ENCODE measurements at places on chromosomes 1 and 21.

DNA sequence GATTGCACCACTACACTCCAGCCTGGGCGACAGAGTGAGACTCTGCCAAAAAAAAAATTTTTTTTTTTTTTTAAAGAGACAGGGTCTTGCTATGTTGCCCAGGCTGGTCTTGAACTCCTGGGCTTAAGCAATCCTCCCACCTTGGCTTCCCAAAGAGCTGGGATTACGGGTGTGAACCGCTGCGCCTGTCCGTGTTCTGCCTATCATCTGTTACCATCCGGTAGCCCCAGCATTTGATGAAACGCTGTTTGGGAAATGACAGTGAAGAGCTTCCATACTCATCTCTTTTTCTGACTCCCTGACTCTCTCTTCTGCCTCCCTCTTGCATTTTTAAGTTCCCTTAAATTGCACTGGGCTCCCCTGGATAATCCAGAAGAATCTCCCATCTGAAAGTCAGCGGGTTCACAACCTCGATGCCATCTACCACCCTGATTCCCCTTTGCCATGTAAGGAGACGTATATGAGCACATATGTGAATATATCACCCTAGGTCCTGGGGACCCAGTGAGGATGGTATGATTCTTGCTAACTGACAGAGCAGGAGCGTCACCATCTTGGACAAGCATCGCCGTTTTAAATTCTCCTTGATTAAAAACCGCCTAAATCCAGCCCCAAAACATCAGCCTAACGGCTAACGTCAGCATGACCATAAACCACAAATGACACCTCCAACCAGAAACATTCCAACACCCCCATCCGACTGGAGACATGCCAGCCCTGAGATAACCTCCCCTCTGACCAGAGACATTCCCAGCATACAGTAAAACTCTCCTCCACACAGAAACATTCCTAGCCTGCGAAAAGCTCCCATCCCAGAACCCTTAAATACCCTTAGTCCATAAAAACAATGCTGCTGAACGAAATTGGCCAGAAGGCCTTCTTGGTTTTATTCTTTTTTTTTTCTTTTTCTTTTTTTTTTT, 12.4 kb downstream of the TNFRSF8 start:
- peak; percentile 84 for DNase-seq

DNA sequence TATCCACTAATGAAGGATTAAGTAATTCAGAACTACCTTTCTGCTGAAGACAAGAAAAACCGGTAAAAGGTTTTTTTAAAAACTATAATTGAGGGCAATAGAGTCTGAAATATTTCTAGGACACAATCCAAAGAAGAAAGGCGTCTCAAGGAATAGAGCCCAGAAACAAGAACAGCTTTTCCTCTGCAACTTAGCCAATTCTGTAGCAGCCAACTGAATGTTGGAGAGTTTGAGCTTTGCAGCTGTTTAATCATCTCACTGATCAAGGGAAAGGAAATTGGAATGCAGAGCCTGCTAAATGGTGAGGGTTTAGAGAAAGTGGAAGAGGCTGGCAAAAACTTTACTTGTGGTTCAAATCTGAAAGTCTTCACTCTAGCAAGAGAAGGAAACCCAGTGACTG, 818.9 kb downstream of the KCNT2 start:
- no peak for DNase-seq

- DNase-seq = no peak
Observed at GRCh38 chr1:165298203-165298820, 58.2 kb downstream of the LMX1A start.

- DNase-seq = no peak
Observed at GRCh38 chr1:85240174-85240601, 19.3 kb downstream of the C1orf52 start.

DNA sequence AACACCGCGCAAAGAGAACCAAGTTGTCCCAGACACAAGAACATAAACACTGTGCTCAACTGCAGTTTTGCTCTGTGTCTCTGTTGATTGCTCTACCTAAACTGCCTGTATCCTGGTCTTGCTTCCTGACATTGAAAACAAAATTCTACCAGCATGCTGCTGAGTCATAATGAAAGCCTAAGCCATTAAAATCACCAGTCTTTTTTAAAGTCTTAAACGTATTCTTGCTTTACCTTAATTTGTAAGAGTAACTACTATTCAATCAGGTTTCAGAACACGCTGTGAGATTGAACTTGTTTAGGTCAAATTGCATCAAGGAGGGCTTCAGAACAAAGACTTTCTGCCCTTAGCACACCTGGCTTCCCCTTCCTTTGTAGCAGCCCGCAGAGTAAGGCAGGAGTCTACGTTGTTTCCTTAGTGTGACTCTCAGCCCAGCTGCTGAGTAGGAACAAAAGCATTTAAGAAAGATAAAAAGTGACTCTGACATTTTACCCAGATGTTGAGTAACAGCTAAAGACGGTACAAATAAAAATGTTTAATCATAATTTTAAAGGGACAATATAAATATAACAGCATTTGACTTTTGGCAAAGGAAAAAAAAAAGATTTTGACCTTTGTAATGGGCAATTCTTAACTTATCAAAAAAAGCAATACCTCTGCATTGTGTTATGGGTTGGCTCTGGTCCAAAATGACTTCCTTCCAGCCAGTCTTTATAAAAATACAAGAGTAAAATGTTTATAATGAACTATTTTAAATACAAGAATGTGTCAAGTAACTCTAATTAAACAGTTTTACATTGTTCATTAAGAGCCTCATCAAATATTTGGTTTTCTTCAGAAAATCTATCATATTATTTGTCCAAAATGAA, 186.9 kb upstream of the ADGRL4 start:
- DNase-seq = no peak

- no peak for DNase-seq
Observed at GRCh38 chr21:30616125-30616524, at the start of gene KRTAP20-1. Gene KRTAP20-1 (plus strand): TSS chr21:30616425. CDS start chr21:30616455, 30 bp downstream.

DNA sequence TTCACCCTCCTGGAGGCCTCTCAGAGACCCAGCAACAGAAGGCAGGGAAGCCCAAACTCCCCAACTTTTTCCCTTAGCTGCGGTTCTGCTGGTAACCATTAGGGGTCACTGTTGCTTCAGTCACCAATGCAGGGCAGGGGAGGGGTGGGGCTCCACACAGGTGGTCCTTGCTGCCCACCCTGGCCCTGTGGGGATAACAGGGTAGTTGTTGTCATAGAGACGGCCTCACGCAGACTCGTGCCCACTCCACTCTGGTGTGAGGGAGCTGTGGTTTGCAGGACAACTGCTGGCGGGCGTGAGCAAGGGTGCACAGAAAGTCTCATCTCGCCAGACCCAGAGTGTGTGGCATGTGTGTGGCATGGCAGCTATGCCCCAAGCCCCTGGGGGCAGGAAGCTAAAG, 19.9 kb downstream of the INSRR start:
- DNase-seq = no peak

DNA sequence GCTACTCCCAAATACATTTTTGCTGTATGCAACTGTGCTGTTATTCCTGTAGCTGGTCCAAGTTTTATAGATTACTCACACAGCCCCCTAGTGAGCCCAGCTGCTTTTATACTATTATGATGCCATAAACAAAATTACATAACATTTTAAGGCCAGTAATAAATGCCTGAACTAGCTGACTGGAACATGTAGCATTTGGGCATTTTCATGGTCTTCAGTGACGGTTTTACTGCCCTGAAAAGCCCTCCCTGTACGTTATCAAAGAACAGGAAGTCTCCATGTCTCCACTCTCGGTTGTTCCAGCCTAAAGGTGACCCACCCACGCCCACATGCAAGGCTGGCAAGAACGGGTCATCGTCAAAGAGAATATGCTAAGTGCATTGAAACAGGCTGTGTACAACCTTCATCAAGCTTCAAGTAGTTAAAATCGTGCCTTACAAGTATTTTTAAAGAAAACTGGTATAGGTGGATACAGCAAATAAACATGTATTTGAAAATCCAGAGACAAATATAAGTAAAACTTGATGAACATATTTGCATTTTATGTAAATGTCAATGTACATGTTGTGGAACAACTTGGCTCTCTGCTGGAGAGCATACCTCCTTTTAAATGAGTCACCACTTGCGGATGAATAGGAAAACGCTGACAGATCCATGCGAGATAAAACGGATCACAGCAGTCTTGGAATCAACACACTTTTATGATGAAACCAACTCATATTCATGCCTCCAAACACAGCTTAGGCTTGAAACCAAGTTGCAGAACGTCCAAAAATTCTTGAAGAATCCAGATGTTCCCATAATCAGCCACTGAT, 520.5 kb downstream of the SMYD3 start:
- DNase-seq = peak; percentile 75

GRCh38 chr1:4018466-4019146, 118.5 kb upstream of the C1orf174 start:
- DNase-seq = peak; percentile 30

GRCh38 chr1:200886594-200886993, 8.1 kb upstream of the INAVA start:
- no peak for DNase-seq

GRCh38 chr1:186532466-186532865, 71.6 kb upstream of the PDC start:
- no peak for DNase-seq

GRCh38 chr1:39328095-39328494, 123.6 kb downstream of the MACF1 start:
- DNase-seq = no peak

DNA sequence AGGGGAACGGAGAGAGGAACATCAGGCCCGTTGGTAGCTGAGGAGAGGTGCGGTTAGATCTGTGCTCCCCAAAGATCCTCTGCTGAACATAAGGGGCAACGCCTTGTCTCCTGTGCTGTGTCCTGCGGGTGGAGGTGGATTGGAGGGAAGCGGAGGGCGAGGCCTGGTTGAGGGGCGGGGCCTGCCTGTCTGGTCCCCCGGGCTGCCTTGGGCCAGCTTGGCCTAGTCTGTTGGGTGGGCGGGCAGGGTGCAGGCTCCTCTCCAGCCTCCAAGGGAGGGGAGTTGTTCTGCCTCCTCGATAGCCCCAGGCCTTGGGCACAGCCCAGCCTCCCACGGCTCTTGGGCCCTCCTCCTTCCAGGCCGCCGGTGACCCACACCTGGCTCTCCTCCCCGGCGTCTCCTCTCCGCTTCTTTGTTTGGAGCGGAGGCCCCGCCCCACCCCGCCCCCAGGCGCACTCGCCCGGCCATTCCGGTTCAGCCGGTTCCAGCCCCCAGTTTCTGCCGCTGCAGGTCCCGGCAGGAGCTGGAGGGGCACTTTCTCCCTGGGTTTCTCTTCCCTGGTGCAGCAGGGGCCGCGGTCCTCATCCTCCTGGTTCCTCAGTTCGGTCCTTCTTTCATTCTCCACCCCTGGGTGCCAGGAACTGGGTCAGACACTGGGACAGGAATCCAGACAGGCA, 19.4 kb downstream of the PTPRF start:
- DNase-seq = peak; percentile 84

DNA sequence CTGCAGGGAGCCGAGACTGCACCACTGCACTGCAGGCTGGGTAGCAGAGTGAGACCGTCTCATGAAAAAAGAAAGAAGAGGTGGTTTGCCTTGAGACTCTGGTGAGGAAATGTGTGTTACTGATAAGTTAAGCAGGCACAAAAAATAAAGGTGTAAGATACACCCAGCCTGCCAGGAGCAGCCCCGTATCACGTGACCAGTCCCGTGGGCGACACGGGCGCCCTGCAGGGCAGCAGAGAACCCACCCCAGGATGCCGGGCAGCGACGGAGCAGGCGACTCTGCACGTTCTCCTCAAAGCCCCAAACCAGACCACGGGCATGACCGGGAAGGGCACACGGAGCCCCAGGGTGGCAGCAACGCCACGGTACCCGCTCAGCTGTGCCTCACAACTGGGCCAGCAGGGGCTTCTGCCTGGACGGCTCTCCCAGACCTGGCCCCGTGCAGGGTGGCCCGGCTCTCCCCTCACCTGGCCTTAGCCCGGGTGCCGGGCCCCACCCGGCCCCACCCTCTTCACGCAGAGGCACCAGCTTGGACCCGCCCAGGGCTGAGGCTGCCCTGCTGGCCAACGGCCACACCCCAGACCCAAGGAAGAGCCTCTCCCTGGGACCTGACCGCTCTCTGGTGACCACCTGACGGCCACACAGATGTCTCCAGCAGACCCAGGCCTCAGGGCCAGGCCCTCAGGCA, 8.1 kb upstream of the TNFRSF4 start:
- DNase-seq = no peak

- DNase-seq = no peak
Observed at GRCh38 chr1:229285440-229285839, 14.5 kb downstream of the RAB4A start.

GRCh38 chr1:90795431-90795830, 78.3 kb upstream of the BARHL2 start:
- DNase-seq = no peak

GRCh38 chr1:151060657-151061421, 642 bp downstream of the MLLT11 start:
- DNase-seq = no peak

- no peak for DNase-seq
Observed at GRCh38 chr1:82455342-82455741, 654.6 kb downstream of the ADGRL2 start.

- DNase-seq = no peak
Observed at GRCh38 chr1:154442006-154442740, 37.0 kb downstream of the IL6R start.

DNA sequence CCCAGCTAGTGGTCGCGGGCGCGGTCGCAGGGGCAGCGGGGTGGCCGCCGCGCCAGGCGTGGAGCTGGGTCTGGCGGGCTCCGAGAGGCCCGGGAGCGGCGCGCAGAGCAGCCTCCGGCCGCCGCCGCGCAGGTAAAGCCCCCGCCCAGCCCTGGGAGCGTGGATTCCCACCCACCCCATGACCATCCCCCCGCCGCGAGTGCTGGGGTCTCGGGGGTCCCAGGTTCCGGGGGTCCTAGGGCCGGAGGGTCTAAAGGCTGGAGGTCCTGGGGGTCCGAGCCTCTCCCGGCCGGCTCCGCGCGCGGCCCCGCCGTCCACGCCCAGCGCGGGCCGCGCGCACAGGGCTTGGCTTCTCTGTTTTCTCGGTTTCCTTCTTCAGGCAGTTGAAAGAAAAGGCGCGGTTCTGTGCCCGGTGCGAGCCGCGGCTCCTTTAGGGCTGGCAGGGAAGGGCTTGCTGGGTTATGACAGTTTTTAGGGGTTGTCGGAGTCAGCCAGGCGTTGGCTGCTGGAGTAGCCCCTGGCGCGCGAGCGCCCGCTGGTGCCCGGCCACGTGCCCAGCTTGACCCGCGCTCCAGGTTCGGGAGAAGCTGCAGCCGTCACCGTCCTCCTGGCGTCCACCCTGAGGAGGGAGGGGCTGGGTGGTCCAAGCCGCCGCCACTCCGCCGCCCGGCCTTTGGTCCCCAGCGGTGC, 359 bp downstream of the LRRC3 start:
- no peak for DNase-seq

GRCh38 chr21:45575993-45576837, 34.0 kb upstream of the SLC19A1 start:
- no peak for DNase-seq

Measured in renal pelvis (tissue), 12 donors.